NCI-H345 (cell line): ENCODE measurements at places on chromosomes 11 and 22.
A peak's percentile ranks its signal among the peaks of the same experiment; 100 is the strongest.

DNA sequence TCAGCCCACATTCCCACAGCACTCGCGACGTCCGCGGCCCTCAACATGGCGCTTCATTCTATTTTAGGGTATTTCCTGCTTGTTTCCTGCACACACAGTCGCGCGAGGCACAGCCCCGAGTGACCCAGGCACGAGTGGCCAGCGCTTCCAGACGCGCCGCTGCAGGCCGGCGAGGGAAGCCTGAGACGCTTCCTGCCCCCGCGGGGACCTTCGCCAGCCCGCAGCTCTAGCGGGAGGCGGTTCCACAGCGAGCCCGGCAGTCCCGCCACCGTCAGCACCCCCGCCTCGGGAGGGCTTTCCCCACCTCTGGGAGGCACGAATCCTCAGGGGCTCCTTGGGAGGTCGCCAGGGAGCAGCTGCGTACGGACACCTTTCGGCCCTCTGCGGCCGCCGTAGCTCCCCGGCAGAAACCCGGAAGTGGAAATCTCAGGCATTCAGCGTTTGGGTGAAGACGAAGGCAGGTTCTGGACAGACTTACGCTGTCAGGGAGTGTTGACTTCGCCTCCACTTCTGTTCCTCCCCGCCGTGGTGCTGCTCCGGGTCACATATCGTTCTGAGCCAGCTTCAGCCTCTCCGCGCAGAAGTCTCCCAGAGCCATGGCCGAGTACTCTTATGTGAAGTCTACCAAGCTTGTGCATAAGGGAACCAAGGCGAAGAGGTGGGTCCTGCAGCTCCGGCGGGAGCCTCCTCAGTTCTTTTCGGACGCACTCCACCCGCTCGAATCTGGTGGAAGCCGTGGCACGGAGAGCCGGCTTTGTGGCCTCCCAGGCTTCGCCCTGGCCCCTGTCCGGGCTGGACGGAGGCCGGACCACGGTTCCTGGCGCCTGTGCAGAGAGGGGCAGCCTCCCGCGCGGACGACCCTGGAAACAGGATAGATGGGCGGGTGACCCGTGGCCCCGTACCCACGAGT lies 2925.9 kb upstream of the OR11H1 start:
- no peak for DNase-seq

- DNase-seq: no peak
These were observed 66.2 kb upstream of the CSNK1E start for GRCh38 chr22:38383417-38383816.

GRCh38 chr22:40611606-40612005 lies 24.9 kb downstream of the MRTFA start:
- no peak for DNase-seq

DNA sequence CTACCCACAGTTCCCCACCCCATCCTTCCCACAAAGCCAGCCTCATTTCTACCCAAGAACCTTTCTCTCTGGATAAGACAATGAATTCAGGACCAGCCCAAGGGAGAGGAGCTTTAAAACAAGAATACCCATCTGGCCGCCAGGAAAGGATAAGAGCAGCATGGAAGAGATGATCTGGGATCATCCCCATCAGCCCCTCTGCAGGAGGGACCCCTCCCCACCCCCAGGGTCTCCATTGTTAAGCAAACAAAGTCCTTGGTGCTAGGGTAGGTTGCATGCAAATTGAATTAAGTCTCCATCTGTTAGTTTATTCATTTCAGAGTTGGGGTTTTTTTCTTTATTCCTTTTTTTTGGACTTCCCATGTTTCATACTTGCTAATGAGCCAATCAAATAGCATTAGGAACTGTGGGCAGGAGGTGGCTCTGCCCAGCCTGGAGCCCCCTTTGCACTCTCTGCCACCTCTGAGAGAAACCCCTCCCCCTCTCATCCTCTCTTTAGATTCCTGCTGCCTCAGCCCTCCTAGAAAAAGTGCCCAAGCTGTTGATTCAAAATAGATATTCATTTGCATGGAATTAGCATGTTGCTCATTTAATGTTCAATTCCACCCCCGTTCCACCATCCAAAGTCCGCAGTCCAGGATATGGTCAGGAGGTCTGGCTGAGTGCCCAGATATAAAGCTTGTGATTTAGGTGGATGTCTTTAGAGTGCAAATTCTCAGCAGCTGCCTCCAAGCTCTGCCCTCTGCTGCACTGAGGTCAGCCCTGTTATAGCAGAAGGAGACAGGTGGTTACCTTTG lies 138.5 kb upstream of the NCAM1 start:
- DNase-seq: peak; percentile 4

GRCh38 chr22:43957871-43958270 lies 2.6 kb downstream of the SAMM50 start:
- DNase-seq: no peak

DNA sequence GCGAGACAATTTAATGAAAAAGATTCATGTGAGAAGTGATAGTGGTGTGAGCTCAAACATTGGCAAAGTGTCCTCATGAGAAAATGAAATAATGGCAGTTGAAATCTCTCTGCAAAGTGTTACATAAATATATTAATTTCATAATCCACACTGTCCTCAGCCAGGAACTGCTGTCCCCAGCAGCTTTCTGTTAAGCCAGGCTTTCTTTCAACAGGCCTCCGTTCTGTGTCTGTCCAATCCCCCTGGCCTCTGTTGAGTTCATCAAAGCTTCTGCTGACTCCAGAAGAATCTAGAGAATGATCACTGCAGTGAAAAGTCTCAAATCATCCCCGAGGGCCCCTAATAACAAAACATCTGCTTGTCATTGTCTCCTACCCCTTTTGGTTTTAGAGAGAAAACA lies 10.0 kb upstream of the ASCC2 start:
- DNase-seq: no peak

- DNase-seq: no peak
These were observed 16.2 kb upstream of the MMP13 start for GRCh38 chr11:102971766-102972165.

- no peak for DNase-seq
These were observed 2.8 kb downstream of the HRAS start for GRCh38 chr11:532527-532985.

GRCh38 chr11:656426-656825 lies 19.4 kb downstream of the DRD4 start:
- DNase-seq: no peak

DNA sequence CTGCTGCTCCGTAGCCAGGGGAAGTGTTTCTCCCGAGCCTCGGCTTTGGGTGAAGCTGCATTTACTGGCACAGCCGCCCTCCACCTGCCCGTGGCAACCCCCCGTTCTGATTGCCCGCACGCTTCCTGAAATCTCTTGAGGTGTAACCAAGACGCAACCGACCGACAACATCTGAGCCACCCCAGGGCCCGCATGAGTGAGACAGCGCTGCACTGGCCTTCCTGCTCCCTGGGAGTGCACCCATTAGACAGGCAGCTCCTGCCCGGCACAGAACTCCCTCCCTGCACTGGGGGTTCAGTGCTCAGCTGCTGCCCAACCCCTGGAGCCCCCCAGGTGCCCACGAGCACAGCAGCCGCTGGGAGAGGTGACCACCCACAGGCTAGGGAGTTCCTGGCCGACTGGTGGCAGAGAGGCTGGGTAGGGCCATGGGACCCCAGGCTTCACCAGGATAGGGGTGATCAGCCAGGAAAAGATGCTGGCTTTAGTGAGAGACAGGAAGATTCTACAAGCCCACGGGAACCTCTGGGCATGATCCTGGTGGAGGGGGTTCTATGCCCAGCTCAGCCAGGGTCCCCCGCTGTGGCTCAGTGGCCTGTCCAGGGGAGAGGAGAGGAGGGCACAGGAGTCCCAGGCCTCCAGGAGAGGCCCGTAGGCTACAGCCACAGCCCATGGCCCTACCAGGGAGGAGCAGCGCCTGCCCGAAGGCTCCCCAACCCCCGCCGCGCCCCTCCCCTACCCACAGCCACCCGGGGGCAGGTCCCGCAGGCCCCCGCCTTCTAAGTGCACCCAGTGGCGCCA lies 14.6 kb downstream of the PLXNB2 start:
- no peak for DNase-seq

- DNase-seq: no peak
These were observed 2.6 kb downstream of the PLA2G3 start for GRCh38 chr22:31137721-31138120.

- no peak for DNase-seq
These were observed 132.7 kb downstream of the CASP12 start for GRCh38 chr11:104765401-104766095.

GRCh38 chr11:134098566-134099184 lies 29.8 kb downstream of the JAM3 start:
- no peak for DNase-seq

- no peak for DNase-seq
These were observed 775 bp upstream of the TRABD start for GRCh38 chr22:50184902-50185374.

- no peak for DNase-seq
These were observed 5.2 kb downstream of the IGSF9B start for GRCh38 chr11:133951327-133952198.

GRCh38 chr11:65552388-65552951 lies 5.7 kb downstream of the LTBP3 start:
- no peak for DNase-seq

GRCh38 chr11:68106165-68106940 lies 14.8 kb downstream of the CHKA start:
- no peak for DNase-seq

DNA sequence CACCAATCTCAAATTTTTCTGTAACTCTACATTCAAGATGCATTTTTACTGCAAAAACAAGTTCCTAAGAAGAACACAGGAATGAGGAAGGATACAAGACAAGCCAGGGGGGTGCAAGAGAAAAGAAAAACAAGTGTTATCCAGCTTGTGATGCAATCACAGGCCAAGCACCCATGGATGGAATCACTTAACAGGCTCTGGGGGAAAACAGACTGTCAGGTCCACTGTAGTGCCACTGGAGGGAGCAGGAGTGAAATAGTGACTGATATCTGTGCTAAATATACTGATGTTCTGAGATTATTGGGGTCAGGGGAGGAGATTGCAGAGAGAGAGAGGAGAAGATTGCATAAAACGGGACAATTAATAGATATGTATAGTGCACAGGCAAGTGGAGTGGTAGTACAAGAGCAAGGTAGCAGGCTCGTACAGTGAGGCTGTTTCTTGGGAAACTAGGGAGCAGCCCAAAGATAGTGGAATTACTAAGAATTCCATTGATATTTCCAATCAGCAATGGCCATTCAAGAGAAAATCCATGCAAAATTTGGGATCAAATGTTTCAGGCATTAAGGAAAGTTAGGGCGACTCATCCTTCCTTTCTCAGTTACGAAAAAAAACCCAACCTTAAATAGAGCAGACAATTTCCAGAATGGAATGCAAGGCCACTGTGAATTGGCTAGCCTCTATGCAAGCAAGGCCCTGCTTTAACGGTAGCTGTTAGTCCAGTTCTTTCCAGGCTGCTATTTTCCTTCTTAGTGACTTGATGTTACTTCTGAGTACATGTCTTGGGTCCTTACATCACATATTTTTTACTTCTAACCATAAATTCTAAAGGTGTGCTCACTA lies 52.2 kb upstream of the CEP126 start:
- DNase-seq: peak; percentile 5

DNA sequence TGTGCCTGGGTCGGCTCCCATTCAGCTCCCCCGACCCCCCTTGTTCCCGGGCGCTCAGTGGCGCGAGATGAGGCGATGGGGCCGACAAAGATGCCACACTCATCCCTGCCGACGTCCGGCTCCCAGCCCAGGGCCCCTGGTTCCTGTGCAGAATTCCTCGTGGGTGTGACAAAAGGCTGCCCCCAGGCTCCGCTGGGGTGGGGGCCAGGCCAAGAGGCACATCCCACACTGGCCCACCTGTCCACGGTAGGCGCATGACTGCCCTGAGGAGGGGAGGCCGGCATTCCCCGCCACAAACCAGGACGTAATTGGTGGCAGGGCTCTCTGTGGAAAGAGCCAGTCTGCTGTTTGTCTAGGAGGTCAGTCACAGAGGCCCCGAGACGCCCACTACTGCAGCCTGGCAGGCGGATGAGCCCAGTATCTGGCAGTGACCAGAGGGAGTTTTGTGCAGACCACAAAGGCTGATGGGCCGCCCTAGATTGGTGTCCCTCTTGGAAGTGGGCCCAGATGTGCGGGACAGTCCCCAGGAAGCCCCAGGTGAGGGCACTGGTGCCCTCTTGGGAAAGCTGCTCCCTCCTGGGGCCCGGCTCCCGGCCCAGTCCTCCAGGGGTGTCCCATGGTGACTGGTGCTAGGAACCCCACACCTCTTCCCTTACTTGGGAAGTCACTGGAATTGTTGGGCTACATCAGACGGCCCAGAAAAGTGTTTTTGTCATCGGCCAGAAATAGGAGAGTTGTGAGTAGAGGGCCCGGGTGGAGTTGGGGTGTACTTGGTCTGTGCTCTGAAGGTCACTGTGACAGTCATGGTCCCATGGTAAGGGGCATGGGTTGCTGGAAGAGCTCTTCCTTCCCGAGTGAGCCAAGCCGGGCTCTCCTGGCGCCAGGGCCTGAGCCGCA lies 5.8 kb downstream of the CCND1 start:
- DNase-seq: no peak

GRCh38 chr11:96054870-96055705 lies 131.2 kb upstream of the MTMR2 start:
- peak; percentile 70 for DNase-seq

DNA sequence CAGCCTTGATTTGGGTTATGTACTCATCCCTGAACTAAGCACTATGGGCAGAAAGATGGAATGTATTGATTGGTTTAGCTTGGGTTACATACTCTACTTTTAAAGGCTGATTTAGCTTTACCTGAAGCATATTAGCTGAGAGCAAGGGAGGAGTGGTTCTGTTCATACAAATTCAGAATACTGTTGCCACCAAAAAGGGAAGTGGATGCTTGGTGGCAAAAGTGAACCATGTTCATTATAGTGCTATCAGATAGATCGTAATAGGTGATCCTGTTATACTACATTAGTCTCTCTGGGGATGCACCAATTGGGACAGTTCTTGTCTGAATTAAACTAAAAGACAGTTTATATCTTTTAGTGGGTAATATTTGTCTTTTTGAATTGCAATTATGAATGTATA lies 44.5 kb upstream of the RRM1 start:
- DNase-seq: no peak

- peak; percentile 61 for DNase-seq
These were observed 96.5 kb downstream of the NXPE2 start for GRCh38 chr11:114774599-114775361.
